ENCODE measurements at places on chromosomes 16 and 17. TPM values are rescaled to one million over a fixed set of nuclear protein-coding genes. Genes with fewer than 3 reads are reported as not detected.

The RAMP2 gene
- not detected for total RNA-seq

The ESRP2 gene
- 0.16 TPM for total RNA-seq

The TEKT3 gene
- not detected for total RNA-seq

The DHRS7C gene
- total RNA-seq, result not detected

The ENPP7 gene
- total RNA-seq, result not detected

The CCL23 gene
- not detected for total RNA-seq

Measured in bronchial smooth muscle cell (primary cell).